ENCODE measurements at places on chromosomes 2 and 18.

DNA sequence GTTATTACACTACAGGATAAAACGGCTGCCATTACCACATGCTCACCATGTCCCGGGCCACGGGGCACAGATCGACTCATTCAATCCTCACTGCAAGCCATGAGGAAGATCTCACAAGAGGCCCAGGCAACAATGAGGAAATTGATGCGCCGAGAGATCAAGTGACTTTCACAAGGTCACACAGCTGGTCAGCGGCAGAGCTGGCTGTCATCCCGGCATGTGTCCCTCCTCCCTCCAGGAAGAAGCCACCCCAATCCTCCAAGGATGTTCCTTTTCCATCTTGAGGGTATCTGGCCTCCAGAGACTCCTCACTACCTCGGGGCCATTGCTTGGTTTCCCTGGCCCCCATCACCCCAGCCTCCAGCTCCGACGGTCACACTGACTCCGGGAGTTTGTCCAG lies 65.3 kb upstream of the GLI2 start:
- DNase-seq, result no peak

- peak; percentile 49 for DNase-seq
Measured at GRCh38 chr2:18378020-18378653, 182.3 kb downstream of the RDH14 start.

DNA sequence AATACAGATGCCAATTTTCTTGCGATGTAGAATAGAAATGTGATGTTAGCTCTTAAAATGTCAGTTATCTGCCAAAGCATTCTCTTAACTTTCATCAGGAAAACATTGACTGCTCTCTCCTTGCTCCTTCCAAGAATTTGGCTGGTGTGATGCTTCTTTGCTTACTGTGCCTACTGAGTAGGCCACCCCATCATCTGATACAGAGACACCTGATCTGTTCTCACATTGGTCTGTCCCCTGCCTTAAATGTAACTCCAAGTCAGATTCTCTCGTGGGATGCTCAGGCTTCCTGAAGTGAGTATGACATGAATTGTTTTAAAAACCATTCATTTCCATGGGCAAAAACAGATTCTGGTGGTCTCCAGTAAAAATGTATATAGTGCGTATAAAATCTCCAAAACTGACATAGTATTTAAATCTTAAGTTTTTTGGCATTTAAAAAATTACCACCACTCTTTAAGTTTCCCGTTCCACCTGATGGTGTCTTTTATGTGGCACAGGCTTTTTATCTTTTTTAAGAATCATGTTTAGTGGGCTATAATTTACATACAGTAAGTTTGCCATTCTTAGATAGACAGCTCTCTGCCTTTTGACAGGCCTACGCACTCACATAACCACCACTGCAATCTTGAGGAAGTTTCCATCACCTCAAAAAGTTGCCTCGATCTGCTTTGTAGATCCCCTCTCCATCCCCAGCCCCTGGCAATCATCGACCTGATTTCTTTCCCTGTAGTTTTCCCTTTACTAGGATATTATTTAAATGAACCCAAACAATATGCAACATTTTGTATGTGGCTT lies 36.6 kb downstream of the UBE2F start:
- peak; percentile 21 for DNase-seq

- no peak for DNase-seq
Measured at GRCh38 chr2:38704664-38705063, 38.8 kb downstream of the GALM start.

DNA sequence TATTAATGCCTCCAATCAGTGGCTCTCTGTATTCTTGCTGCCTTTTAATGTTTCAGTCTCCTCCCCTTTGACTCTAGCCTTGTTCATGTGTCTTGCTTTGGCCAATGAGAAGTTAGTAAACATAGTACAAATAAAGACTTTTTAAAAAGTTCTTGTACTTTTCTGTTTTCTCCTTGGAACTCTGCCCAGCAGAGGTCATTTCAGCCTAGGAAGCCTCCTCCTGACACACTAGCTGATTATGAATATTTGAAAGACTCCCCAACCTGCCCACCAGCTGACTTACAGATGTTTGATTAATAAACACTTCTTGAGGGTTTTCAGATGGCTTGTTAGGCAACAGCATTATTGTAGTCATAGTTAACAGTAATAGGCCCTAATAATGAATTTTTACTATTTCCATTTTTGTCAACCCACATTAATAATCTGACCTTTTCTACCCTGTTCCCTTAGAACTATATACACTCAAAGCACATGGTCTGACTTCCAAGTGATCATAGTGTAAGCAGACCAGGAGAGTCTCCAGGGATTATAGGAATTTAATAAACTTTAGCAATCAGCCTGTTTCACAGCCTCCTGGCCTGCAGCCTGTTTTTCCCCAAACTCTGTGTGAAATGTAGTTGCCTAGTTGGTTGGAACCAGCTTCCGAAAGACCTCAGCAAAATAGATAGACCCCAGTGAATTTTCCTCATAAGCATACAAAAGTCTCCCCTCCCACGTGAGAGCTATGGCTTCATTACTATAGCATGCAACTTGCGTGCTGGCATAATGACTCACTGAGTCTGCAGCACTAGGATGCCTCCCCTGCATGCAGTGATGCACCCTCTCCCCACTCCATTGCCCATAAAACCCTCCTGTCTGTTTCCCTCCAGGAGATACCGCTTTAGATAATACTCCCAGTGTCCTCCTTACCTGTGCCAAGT lies 670.7 kb upstream of the ZNF804A start:
- no peak for DNase-seq

- DNase-seq, result no peak
Measured at GRCh38 chr2:41936771-41937463, 110.9 kb upstream of the PKDCC start.

GRCh38 chr2:212995920-212996319 lies 155.5 kb downstream of the IKZF2 start:
- DNase-seq, result no peak

GRCh38 chr2:211367711-211368110 lies 811.3 kb downstream of the CPS1 start:
- no peak for DNase-seq

DNA sequence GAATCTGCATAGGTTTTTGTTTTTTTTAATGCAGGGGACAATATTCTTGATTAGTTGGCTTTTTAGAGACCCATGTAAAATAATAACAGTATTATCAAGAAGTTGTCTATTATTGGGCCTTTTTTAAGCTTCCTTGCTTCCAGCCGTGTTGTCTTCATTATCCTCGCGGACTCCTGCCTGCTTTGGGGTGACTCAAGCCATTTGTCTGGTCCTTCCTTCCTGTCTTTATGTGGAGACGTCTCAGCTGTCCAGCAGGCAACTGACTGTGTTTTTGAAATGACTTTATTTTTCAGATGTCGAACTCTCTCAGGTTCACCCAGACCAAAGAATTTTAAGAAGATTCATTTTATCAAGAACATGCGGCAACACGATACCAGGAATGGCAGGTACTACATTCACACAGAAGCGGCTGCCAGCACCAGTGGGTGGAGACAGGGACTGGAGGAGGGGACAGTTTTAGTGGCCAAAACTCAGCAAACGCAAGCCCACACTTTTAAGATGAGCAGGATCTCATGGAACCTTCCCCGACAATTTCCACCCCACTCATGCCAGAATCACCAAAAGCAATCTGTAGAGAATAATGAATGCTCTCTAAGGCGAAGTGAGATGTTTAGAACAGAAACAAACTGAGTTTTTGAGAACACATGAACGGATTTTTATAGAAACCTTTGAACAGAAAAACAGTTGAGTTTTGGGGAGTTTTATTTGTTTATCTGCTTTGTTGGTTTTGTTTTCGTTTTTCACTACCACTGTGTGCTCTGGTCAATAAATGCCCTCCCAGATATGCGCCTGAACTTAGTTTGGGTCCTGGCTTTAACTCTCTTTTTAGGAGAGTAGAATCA lies 59.1 kb downstream of the CABLES1 start:
- no peak for DNase-seq

- DNase-seq, result no peak
Measured at GRCh38 chr2:156311976-156312375, 20.5 kb downstream of the NR4A2 start.

DNA sequence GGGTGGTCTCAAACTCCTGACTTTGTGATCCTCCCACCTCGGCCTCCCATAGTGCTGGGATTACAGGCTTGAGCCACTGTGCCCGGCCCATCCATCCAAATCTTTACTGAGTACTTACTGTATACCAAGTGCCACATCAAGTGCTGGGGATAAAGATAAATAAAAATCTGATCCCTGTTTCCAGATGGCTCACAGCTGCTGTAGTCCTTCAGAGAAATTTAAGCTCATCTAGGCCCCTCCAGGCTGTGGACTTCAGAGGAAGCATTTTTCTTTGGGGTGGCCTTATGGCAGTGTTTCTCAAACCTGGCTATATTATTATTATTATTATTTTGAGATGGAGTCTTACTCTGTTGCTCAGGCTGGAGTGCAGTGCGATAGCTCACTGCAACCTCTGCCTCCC lies 33.7 kb upstream of the GTF2A1L start:
- DNase-seq, result no peak

- DNase-seq, result no peak
Measured at GRCh38 chr2:127083819-127084503, 23.0 kb downstream of the BIN1 start.

DNA sequence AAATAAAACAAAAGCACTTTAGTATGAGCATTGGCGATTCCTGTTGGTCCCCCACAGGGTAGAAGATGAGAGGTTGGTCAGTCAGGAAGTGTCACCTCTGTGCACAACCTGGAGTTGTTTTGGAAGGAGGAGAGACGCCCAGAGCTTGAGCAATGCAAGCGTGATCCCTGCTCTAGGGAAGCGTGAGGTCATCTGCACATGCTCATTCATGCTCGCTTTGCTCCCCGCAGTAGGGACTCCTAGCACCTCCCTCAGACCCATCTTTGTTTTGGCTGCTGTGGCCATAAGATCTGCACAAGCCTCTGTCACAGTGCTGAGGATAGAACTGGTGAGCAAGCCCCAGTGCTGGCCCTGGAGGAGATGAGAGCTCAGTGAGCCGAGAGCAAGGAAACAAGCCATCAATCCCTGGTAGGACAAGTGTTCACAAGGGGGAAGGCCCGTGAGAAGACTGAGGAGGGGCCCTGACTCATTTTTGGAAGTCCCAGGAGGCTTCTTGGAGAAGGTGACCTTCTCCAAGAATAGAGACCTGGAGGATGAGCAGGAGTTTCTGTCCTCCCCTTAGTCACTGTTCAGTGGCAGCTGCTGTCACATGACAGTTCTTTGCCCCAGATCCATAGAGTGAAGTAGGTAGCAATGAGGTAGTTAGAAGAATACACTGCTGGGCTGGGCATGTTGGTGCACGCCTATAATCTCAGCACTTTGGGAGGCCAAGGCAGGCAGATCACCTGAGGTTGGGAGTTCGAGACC lies 13.3 kb upstream of the ATP8B1 start:
- no peak for DNase-seq

- DNase-seq, result no peak
Measured at GRCh38 chr2:109222825-109223471, 93.9 kb downstream of the SH3RF3 start.

DNA sequence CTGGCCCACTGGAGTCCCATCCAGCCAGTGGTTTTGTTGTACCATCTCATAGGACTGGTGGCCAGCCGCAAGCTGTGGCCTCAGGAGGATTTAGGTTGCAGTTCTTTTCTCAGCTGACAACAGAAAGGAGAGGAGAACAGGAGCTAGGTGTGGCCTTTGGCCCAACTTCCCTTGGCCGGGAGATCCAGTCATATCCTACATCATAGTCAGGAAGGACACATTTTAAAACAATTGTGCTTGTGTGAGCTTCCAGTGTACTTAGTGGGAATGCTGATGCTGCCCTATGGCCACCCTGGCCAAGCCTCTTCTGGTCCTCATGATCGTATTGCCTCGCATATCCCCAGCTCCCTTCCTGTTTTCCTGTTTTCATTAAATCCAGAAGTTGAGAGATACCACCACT lies 98.1 kb downstream of the WDSUB1 start:
- no peak for DNase-seq
